T-cell (primary cell): ENCODE measurements at places on chromosomes 5 and 9. TPM values are rescaled to one million over a fixed set of nuclear protein-coding genes. Genes with fewer than 3 reads are reported as not detected.

Gene GLRX
- total RNA-seq = 56.8 TPM

Gene PCDHA12
- total RNA-seq = not detected

Gene PCDHB8
- total RNA-seq = not detected

GRCh38 chr9:91034521-91034920 lies 232.9 kb downstream of the SYK start:
- H3K4me3 ChIP-seq = no peak overlapping the region
- H3K36me3 ChIP-seq = no peaks in the 10 kb centered on the region
- no peak overlapping the region for H3K27ac ChIP-seq
- no peak for DNase-seq

Gene CDX1
- not detected for total RNA-seq

DNA sequence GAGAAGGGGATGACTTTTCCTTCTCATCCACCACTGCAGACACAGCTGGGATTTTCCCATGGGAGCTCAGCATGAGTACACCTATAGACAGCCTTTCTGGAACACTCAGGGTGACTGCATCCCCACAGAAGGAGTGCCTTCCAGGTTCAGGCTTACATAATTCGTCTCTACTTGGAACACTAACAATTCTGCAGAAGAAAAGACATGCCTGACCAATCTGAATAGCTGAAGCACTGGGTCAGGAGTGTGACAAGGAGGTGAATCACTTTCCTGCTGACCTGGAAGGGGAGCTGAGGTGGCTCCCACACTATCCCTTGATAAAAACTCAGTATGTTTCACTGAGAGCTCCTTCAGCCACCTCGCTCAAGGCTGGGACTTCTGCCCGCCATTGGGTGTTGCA lies 425.3 kb downstream of the TLR4 start:
- H3K4me1 ChIP-seq = no peaks in the 10 kb centered on the region
- H3K27me3 ChIP-seq = no peaks in the 10 kb centered on the region
- no peak for DNase-seq
